ENCODE measurements at places on chromosomes 6 and 20.

DNA sequence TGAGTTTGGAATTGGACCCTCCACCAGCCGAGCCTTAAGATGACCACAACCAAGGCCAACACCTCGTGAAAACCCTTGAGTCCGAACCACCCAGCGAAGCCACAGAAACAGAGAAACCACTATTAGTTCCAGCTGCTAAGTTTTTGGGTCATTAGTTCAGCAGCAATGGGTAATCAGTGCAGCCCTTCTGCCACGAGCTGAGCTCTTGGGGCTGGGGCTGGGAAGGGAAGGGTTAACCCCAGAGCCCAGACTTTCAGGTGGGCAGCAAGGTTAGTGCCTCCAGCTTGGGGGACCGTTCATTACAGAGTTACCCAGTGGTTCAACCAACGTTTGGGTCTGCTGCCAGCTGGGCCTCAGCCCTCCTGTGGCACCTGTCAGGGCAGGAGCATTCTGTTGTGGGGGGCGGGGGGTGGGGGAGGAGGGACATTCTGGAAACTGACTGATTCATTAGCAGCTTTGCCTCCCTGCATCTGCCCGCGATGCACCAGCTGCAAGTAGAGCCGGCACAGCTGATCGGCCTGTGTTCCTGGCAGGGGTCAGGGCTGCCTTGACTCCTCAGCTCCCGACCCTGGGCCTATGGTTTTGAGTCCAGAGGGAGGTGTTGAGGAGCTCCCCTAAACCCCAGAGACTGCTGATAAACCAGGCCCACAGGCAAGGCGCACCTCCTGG lies 52.7 kb downstream of the TGM2 start:
- DNase-seq: no peak

DNA sequence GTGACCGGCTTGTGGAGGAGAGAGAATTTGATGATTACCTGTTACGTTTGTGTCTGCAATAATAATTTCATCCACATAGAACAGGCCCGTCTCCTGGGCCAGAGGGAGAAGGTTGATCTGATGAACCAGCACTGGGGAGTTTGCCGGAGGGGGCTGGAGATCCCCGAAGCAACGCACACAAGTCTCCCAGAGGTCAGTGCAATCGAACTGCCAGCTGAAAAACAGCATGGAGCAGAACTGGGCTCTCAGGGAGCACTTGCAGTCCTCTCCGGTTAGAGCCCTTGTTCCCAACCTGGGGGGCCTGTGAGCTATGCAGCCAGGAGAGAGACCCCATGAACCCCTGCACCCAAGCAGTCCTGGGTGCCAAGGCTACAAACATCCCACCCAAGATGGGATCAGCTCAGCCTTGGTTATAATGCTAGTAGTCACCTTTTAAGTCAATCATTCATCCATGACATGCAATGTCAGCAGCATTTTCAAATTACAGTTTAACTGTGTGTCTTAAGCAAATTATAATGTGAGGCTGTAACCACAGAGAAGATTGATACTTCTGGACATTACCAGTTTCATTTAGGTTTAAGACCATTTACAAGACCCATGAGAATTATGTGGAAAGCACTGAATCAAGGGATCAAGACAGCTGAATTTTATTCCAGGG lies 34.2 kb downstream of the PKHD1 start:
- no peak for DNase-seq

GRCh38 chr20:43198607-43199006 lies 8.9 kb upstream of the PTPRT start:
- DNase-seq: no peak

- no peak for DNase-seq
Observed at GRCh38 chr6:43170417-43170930, 595 bp upstream of the SRF start.

DNA sequence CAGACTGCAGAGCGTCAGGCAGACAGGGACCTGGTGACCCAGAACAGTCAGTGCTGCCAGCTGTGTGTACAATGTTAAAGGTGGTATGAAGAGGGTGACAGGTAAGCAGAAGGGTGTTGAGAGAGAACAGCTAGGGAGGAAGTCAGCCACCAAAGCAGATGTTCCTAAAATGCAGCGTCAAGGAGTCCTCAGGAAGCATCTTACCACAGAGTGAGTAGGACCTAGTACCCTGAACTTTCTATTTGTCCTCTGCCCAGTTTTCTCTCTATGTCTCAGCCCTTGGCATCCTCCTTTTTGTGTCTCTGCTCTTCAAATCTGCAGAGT lies 14.2 kb downstream of the STMND1 start:
- no peak for DNase-seq

DNA sequence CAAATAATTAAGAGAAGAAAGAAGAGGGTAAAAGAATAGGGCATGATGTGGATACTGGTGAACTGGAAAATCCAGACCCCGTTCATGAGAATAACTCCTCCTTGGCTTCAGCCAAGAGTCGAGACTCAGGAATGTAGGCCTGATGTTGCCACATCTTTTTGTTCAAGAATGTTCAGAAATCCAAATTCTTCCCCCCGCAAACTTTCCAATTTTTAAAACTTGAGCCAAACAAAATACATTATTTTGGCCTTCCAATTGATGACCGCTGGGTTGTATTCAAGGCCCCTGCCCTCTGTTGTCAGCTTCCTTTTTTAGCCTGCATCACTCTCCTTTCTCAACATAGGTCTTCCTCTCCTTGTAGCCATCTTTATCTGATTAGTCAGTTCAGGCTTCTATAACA lies 106.1 kb downstream of the TNFAIP3 start:
- no peak for DNase-seq

DNA sequence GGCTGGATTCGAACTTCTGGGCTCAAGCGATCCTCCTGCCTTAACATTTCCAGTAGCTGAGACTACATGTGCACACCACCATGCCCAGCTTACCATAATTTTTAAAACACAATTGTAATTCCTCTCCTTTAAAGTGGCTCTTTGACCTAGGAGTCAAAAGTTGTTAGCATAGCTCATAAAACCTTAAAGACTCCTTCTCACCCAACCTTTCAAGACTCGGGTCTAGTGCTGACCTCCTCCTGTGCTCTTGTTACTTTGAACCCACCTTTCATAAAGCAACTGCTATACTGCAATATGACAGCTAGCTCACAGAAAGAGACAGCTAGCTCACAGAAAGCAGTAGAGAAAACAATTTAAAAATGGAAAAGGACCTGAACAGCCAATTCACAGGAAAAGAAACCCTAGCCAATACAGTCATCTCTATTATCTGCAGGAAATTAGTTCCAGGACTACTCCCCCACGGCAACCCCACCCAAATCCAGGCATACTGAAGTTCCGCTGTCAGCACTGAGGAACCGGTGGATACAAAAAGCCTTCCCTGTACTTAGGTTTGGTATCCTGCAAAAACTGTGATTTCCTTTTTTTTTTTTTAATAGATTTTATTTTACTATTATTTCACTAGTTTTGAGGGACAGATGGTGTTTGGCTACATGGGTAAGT lies 20.3 kb downstream of the SSR1 start:
- DNase-seq: no peak

- no peak for DNase-seq
Observed at GRCh38 chr20:19885939-19886660, 128.0 kb downstream of the RIN2 start.

DNA sequence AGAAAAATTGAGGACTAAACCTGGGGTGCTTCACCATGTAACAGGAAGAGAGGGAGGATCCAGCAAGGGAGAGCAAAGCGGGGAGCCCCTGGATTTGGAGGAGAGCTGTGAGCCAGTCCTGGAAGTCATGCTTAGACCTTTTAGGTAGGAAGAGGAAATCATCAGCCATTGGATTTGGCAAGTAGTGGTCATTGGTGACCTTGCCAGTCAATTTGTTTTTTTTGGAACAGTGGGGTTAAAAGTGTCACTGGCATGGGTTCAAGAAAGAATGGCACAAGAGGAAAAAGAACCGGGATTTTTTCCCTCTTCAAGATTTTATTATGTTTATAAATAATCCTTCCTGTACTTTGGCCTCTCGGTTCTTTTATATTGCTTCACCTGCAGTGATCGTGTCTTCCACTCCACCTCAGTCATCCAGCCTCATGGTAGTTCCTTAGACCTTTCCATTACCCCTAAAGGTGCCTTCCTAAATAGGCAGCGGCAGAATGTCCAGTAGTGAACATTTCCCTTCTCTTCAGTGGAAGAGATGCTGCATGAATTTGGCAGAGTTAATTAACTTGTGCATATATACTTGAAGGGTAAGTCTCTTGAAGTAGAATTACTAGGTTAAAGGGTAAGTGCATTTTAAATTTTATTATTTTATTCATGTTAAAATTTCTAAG lies 124.7 kb downstream of the QKI start:
- DNase-seq: no peak

GRCh38 chr6:51466427-51466826 lies 621.0 kb downstream of the PKHD1 start:
- DNase-seq: no peak

DNA sequence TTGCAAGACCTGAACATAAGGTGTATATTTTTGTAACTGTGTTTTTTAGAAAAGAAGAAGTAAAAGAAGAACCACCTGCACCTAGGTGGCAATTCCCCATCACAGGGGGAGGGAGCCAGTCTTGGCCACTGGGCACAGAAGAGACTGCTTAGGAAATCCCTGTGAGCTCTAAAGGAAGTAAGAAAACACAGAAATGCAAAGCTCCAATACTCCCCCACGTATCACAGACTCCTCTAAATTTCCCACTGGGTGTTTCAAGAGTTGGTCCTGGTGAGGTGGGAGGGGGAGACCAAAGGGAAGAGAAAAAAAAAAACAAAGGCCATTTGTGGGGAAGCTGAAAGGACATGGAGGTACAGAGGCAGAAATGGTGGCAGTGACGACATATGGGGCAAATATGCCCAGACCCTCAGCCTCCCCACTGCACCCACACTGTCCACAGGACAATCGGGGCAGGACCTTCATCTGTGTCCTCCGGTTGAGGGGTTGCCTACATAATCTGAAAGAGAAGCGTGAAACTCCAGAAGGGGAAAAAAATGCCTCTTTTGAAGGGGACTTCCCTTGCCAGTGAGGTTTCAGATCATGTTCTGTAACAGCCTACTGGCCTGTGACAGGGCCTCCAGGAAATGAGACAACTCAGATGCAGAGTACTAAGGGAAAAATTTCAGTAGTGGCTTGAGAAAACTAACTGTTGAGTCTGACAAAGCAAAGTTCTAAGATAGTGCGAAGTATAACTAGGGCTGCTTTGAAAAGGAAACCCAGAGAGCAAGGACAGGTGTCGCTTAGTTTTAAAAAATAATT lies 226.2 kb upstream of the MARCKS start:
- DNase-seq: no peak

DNA sequence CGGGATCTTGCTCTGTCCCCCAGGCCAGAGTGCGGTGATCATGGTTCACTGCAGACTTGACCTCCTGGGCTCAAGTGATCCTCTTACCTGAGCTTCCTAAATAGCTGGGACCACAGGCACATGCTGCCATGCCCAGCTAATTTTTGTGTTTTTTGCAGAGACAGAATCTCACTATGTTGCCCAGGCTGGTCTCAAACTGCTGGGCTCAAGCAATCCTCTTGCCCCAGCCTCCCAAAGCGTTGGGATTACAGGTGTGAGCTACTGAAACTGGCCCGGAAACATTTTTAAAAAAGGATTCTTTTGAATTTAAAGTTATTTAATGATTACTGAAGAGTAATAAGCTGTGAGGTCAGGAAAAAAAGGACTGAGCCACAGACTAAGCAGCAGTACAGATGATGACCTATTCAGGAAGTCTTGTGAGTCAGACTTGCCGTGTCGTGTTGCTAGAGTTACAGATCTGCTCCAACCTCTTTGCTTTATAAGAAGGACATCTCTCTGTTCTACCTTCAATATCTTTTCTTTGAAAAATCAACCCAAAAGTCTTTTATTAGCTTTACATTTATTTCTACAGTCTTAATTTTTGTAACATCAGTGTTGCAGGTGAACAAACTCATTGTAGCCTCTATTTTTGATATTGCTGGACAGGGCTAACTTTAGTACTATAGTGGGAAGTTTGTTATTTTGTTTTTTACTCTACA lies 108.7 kb downstream of the NCOA3 start:
- no peak for DNase-seq

DNA sequence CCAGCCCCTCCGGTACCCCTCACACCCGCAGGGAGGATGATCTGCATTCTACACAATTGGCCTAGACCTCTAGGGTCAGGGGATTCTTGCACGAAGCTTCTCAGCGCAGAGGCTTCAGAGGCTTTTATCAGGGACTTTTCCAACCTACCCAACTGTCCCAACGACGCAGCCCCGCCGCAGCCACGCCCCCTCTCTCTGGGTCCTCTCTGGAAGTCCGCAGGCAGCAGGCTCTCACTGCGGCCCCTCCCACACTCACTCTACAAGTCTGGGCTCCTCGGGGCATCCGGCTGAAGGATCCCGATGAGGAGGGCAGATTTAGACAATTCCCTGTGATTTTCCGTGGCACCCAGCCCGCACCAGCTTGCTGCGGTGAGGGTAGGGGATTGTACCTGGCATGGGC lies 227.7 kb upstream of the RNF24 start:
- DNase-seq: no peak

- DNase-seq: no peak
Observed at GRCh38 chr6:104585646-104586045, 274.1 kb downstream of the HACE1 start.

- DNase-seq: no peak
Observed at GRCh38 chr20:32906200-32906599, 47.5 kb downstream of the EFCAB8 start.

All from cortex of kidney (tissue), 1 donor.